ENCODE measurements at places on chromosomes 3 and 15.

- no peak for DNase-seq
Measured at GRCh38 chr3:190486533-190486864, 27.4 kb upstream of the IL1RAP start.

DNA sequence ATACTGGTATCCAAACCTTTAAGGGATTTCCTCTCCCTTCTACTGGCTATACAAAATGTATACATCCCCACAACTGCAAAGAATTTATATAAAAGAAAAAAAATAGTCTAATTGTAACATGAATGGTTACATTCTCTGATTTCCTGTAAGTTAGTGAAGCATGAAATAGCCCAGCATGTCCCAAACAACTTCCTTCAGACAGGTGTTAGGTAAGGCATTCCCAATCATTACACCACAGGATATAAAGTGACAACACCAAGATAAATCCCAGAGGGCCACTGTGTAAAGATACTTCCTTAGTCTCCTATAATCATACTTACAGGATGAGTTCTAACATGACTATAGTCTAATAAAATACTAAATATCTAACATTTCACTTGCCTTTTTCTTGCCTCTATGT lies 7.6 kb downstream of the CMTM6 start:
- DNase-seq = no peak

DNA sequence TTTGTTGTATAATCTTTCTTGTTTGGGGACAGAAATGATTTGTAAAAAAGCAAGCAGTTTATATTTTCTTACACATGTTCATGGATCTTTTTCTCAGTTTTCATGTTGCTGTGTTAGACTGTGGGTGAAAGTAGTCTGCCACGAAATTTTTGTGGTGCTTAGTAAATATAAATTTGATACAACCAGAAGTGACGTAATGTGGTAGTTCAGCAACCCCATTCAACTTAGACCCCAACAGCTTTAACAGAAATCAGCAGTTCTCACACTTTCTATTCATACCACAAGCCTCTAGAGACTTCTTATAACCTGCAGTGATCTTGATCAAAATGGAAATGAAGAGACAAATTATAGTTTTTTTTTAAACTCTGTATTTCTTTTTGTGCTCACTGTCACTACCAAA lies 120.2 kb upstream of the IGSF10 start:
- DNase-seq = no peak

DNA sequence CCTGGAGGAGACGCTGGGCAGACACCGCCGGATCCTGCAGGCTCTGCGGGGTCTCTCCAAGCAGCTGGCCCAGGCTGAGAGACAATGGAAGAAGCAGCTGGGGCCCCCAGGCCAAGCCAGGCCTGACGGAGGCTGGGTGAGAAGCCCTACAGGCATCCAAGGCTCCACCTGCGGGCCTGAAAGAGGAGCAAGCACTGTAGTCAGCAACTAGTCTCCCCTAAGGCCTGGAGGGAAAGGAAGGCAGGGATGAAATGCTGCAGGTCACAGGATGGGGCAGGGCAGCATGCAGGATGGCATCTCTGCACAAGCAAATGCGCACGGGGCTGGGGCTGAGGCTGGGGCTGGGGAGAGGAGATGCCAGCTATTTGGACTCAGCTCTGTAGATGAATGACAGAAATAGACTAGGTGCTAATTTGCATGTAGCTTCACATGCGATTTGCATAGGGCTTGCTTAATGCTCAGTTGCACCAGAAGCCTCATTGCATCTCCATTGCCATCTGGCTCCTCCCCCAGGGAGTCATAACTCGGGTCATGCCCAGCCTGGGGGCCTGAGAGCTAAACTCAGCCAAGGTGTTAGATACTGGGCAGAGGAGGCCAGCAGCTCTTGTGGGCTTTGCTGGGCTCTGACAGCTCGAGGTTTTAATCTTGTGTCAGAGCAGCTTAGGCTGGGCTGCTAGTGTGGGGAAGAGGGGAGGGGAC lies 5.2 kb upstream of the CPLX3 start:
- DNase-seq = peak; percentile 75

GRCh38 chr3:190865419-190865818 lies 2.9 kb upstream of the GMNC start:
- no peak for DNase-seq

- no peak for DNase-seq
Measured at GRCh38 chr3:190384309-190384756, 3.6 kb upstream of the CLDN16 start.

GRCh38 chr3:192687488-192688152 lies 39.7 kb downstream of the FGF12 start:
- DNase-seq = no peak

- DNase-seq = no peak
Measured at GRCh38 chr3:57065588-57065987, 5.1 kb downstream of the SPATA12 start.

- DNase-seq = no peak
Measured at GRCh38 chr3:133269393-133269792, 130.5 kb upstream of the BFSP2 start.

DNA sequence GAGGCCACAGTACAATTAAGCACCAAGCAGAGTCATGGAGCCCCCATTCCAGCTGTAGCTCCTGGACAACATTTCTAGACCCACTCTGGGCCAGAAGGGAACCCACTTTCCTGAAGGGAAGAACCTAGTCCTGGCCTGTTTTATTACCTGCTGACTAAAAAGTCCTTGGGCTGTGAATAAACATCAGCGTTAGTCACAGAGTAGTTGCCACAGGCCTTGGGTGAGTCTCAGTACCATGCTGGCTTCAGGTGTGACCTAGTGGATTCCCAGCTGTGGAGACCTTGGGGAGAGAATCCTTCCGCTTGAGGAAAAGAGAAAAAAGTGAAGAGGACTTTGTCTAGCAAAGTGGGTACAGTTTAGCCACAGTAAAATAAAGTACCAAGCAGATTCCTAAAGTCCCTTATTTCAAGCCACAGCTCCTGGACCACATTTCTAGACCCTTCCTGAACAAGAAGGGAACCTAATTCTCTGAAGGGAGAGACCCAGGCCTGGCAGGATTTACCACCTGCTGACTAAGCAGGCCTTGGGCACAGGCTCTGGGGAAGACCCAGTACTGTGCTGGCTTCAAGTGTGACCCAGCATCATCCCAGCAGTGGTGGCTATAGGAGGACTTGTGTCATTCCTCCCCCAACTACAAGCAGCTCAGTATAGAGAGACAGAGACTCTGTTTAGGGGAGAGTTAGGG lies 118.3 kb upstream of the KCNH8 start:
- no peak for DNase-seq

- no peak for DNase-seq
Measured at GRCh38 chr3:6540981-6541380, 319.9 kb upstream of the GRM7 start.

DNA sequence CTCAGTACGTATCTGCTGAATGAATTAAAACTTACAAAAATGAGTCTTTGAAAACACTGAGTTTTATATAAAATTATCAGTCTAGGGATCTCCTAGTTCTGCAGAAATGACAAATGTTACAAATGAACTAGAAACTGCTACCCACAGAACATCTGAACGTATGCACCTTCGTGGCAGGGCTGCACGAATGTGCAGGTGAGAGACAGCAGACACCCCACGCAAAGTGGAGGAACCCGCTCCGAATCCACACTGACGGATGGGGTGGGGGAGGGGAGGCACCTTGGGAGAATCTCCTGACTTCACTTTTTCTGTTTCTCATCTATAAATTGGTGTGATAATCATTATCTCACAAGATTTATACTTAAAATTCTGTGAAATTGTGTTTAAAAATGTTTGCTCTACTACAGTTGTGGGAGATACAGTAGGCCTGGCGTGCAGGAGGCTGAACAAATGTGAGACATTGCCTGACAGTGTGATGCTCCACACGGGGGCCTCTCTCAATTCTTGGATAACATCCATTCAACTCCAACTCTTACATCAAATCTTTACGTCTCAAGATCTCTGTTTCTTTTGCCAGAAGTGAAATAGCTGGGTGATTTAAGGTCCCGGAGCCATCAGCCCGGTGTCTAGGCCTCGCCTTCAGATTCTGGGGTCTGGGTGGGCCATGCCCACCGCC lies 86.9 kb downstream of the ATP10A start:
- no peak for DNase-seq

DNA sequence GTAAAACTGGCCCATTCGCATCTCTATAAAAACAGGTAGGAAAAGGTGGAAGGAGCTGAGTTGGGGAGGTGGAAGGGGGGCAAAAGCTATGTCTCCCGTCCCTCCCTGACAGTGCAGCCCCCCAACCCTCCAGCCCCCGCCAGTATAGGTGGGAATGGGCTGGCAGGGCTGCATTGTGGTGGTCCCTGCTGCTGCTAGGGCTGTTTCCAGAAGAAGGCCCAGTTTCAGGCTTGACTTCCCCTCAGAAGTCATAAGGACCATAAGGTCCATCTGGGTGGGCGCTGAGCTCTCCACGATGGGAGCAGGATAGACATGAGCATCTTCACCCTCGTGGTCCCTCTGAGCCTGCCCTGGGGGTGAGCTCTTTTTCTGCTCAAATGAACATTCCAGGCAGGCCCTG lies 44.2 kb downstream of the APBA2 start:
- DNase-seq = no peak

GRCh38 chr3:132615881-132616280 lies 18.8 kb downstream of the ACKR4 start:
- DNase-seq = no peak

DNA sequence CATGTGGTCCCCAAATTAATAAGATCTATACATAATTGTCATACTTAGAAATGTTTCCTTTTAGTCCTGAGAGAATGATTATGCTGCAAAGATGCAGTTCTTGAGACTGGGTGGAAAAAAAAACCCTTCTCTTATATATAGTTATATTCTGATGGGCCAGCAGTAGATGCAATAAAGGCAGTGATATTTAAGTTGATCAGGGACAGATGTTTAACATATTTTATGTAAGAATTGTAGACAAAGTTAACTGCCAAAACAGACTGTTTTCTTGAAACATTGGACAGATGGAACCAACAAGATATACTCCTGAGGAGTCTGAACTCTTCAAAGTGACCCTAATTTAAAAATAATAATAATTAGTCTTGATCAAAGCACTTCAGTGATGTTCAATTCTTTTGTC lies 172.0 kb upstream of the LRIG1 start:
- no peak for DNase-seq

DNA sequence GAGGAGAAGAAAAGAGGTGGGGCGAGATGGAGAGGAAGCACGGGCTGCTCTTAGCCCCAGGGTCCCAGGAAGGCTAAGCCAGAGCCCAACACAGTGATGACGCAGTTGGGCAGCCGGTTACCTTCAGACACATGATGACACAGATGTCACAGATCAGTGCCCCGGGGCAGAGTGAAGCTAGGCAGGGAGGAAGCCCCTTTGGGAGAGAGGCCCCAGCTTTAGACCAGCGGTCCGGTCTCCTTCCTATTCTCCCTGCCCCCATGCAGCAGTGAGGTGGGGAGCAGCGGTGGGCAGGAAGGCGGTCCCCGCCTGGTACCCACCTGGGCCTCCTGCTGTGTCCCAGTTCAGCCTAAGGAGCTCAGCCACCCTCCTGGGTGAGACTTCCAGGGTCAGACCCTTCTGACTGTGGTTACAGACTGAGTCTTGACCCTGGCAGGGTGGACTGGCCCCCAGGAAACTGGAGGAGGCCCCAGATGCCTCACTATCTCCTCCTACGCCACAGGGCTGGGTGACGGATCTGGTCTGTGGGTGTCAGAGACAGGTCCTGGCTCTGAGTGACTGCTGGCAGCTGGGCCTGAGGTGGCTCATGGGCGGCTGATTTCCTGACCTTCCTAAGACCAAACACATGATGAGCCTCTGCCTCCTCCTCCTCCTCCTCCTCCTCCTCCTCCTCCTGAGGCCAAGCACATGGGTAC lies 38.8 kb upstream of the LINGO1 start:
- no peak for DNase-seq

DNA sequence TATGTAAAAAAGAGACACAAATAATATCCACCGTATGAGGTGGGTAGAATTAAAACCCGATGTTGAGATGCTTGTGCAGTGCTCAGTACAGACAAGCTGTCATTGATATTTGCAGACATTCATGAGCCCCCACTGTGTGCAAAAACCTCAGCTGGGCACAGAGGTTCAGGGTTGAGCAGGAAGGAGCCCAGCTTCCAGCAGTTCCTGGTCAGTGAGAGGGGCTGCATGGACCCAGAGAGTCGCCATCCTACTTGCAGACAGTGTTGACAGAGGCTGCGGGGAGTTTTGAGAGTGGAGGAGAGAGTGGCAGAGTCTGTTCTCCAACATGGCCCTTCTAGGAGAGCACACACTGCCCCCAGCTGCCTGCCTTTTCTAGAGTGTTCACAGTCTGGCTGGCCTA lies 6.1 kb upstream of the LTF start:
- DNase-seq = no peak

Measured in retina (tissue), 1 donor.